ENCODE measurements at places on chromosomes 5 and 9.

GRCh38 chr5:149603920-149604319, 22.6 kb downstream of the ARHGEF37 start:
- DNase-seq = no peak

DNA sequence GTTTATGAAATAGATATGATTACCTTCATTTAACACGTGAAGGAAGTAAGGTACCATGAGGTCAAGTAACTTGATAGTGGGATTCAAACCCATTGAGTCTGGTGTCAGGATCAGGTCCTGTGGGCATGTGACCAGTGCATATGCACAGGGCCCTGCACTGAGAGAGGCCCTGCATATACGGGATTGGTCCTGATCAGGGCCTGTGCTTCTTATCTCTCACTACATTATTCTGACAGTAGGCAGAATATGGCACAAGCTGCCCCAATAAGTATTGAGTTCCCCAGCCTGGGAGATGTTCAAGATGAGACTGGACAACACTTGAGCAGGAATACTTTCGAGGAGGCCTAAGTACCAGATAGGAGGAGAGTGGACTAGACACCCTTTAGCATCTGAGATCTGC, 44.0 kb downstream of the GALNT10 start:
- DNase-seq = no peak

DNA sequence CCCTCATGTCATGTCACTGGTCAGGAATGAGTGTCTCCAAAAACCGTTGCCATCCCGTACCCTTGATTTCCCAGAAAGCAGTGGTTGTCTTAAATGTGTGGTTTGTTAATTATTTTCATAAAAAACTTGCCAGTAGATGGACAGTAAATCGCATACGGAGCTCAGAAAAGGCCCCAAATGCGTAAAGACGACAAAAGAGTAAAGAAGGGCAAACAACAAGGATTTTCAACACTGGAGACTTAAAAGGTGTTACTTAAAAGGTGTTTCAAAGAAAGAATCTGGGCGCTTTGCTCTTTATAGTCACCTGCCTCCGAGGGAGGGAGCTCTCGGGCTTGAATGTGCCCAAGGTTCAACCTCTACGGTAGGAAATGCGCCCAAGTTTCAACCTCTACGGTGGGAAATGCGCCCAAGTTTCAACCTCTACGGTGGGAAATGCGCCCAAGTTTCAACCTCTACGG, 734 bp downstream of the KIF27 start:
- peak; percentile 79 for DNase-seq

DNA sequence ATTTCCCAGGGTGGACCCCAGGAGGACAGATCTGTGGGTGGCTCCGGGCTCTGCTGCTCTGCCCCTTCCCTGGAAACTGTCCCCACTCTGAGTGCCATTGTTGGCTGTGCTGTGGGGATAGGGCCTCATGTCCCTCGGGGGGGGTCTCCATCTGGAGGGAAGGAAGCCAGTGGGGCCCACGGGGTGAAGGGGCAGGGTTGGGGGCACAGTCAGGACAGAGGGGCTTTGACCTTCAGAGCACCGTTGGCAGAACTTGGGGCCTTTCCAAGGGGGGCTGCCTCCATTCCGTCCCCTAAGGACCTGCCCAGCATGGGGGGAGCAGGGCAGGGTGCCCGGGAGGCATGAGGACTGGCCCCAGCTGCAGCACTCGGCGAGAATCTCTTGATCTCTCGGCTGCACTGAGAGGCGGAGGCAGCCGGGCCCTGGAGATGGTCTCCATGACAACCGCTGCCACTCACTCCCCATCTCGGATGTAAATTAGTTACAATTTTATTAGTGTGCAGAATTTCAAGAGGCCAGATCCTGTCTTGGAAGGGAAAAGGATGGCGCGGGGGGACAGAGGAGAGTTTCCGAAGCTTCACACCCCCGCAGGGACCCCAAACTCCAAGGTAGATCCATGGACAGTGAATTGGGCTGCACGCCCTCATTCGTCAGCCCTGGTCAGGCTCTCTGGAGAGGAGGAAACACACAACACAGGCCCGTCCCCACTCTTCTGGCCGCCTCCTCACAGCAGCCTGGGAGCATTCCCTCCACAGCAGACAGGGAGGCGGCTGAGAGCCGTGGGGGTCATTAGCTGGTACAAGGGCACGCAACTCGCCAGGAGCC, 216.2 kb upstream of the IER5L start:
- DNase-seq = peak; percentile 47

DNA sequence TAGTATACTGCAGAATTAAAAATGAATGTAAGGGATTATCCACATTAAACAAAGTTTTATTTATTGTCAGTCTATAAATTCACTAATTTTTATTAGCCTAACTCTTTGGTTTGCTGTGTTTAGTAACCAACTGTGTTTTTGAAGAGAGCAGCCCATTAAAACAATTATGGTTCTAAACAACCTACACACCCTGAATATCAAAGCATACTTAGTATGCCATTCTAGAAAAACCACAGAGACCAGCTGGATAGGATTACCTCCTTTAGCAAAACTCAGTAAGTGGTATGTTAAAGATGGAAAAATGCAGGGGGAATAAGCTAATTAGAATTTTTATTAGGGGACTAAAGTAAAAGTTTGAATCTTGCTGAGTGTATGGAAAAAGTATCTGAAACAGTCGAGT, 1981.7 kb upstream of the NUDT12 start:
- DNase-seq = peak; percentile 68

DNA sequence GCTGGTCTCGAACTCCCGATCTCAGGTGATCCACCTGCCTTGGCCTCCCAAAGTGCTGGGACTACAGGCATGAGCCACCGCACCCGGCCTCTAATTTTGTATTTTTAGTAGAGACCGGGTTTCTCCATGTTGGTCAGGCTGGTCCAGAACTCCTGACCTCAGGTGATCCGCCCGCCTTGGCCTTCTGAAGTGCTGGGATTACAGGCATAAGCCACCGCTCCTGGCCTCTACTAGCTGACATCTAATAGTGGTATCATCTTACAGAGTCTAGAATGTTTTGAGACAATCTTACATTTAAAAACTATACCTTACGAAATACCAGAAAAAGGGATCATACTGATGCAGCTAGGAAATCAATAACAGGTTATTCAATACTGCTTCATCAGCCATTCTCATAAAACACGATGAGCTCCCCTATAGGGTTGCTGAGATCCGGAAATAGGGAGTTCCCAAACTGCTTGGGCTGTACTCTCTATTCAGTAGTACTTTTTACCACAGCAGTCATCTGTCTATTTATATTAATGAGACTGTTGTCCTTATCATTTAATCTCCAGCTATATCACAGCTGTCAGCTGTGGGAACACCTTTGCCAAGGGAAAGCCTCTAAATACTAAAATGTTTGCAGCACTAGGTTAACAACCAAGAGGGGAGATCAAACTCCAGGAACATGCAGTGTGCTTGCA, 8.1 kb upstream of the UBE2D2 start:
- no peak for DNase-seq

- no peak for DNase-seq
These were observed 4.7 kb downstream of the SYNPO start for GRCh38 chr5:150645070-150645700.

GRCh38 chr9:85741095-85741874, 469 bp downstream of the AGTPBP1 start:
- peak; percentile 60 for DNase-seq

GRCh38 chr9:124248066-124248465, 9.7 kb upstream of the NEK6 start:
- no peak for DNase-seq

GRCh38 chr9:99712214-99712613, 109.5 kb upstream of the NR4A3 start:
- DNase-seq = no peak

- no peak for DNase-seq
These were observed 398 bp downstream of the TOR1A start for GRCh38 chr9:129823542-129823934.

- DNase-seq = no peak
These were observed 6.2 kb downstream of the FER start for GRCh38 chr5:108753877-108754276.

- DNase-seq = no peak
These were observed 2.5 kb downstream of the STOM start for GRCh38 chr9:121367306-121368137.

DNA sequence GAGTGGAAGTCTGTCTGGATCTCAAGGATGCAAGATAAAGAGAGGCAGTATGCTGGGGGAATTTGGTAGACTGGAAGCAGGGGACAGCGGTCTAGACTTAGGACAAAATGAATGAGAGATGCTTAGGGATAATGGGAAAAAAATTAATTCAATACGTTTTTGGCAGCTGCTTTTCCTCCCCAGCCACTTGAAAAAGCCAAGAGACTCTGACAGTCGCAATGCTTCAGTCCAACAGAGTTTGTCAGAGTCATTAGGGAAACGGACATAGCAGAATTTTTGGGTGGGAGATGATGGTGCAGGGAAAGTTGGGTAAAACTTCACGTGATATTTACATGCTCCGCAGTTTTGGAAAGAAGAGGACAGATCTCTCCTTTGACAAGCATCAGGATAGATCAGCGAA, 129.7 kb downstream of the GOLPH3 start:
- DNase-seq = no peak

GRCh38 chr5:61332851-61333320, 828 bp downstream of the ZSWIM6 start:
- DNase-seq = no peak

- no peak for DNase-seq
These were observed at the start of gene PHYHD1 for GRCh38 chr9:128920381-128921058. Gene PHYHD1 (plus strand): TSS chr9:128920982. CDS start chr9:128922324, 1,342 bp downstream.

DNA sequence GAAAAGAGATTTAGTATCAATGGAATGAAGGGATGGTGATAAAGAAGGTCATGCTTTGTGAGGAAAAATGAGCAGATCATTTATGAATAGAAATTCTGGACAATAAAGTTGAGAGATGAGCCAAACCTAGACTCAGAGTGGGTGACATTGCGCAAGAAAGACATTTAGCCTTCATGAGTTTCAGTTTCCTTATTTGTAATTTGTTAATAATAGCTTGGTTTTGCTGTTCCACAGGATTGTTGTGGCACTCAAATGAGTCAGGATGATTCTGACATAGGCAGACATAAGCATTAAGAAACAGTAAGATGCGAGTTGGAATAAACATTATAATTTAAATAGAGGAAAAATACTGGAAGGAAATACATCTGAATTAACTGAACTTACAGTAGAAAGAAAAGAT, 34.8 kb downstream of the ITGA2 start:
- no peak for DNase-seq

GRCh38 chr5:124001036-124001615, 489.1 kb downstream of the CSNK1G3 start:
- DNase-seq = no peak

- DNase-seq = no peak
These were observed 25.5 kb upstream of the CEP120 start for GRCh38 chr5:123448743-123449142.

GRCh38 chr9:16514131-16514530, 356.3 kb downstream of the BNC2 start:
- no peak for DNase-seq

- no peak for DNase-seq
These were observed 10.1 kb downstream of the RNF145 start for GRCh38 chr5:159199225-159199624.

- no peak for DNase-seq
These were observed 1.1 kb downstream of the NFIB start for GRCh38 chr9:14312719-14313377.

All from NCI-H1105 treated with DMSO at 0.1 percent for 48 hours (cell line).